ENCODE measurements at places on chromosomes 11 and 22.

DNA sequence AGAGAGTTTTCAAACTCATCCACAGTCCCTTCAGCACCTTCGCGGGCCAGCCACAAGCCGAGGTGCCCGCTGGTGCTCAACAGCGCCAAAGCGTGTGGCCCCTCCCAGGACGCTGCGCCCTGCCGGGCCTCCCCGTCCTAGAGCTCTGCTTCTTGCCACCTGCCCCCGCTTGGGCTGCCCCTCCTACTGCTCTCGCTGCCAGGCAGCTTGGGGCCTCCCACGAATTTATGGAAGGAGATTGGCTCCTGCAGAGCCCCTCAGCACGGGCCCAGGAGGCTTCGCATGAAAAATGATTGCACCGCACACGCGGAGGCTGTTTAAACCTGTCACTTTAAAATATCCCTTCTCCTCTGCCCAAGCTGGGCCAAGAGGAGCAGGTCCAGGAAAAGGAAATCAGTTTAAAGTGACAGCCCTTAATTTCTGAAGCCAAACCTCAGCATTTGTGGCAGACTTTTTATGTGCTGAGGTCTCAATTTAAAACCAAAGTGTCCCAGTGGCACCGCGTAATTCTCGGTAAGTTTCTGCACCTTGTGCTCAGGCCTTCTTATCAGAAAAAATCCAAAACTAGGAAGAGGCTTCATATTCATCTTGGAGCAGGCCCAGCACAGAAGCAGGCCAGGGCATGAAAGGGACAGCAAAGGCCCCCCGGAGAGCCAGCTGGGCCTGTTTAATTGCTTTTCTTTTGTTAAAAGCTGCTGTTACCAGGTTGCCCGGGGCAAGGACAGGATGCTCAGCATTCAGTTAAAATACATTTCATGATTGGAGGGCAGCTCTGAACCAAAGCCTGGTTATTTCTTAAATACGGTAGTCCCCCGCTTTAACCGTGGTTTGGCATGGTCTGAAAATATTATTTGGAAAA lies 303.6 kb downstream of the OPCML start:
- no peak for DNase-seq

- DNase-seq: no peak
Observed at GRCh38 chr11:128246810-128247594, 340.4 kb downstream of the ETS1 start.

DNA sequence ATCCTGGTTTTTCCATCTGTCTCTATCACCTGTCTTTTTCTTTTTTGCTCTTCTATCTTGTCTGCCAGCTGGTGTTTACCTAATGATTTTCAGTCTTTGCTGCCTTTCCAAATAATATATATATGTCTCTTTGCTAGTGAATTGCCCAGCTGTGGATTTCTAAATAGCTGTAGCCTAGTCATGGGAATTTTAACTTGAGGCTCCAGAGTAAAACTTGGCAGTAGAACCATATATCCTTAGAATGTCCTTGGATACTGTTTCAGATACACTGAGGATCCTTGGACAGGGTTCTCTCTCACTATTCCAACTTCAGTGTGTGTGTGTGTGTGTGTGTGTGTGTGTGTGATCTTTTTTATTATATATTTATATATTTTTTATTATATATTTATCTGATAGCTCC lies 2285.3 kb downstream of the LRRC4C start:
- no peak for DNase-seq

GRCh38 chr11:11970556-11970955 lies 37.9 kb downstream of the DKK3 start:
- no peak for DNase-seq

DNA sequence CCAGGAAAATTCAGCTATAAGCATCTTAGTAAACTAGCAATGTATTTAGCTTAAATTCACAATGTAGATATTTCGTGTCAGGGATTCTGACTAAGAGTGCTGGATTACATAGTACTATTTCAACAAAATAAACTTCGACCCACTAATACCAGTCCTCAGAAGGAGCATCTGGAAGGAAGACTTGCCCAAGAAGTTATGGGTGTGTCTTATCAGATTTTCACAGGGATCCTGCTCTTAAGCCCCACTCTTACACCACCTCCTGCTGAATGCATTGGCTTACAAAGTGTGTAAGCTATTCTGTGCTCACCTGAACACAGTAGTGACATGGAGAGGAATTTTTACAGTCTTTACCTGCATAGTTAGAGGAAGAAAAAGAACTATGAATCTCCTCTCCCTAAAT lies 35.4 kb upstream of the ANO5 start:
- DNase-seq: no peak

DNA sequence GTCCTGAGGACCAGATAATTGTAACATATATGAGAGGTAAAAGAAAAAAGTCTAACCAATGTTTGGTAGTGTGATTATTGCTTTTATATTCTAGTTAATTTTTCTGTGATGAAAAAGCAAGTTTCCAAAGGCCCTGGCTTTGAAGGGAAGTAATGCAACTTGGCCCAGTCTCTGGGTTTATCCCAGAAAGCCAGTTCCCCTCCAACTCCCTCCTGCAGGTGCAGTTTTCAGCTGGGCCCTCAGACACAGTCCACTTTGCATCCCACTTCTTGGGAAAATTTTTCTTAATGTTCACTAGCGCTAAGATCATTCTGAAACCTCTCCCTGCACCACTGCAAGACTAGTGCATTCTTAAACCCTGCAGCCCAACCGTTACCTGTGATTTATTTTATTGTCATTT lies 586.8 kb downstream of the NTM start:
- DNase-seq: no peak

- no peak for DNase-seq
Observed at GRCh38 chr11:76676636-76677457, 6.3 kb upstream of the LRRC32 start.

DNA sequence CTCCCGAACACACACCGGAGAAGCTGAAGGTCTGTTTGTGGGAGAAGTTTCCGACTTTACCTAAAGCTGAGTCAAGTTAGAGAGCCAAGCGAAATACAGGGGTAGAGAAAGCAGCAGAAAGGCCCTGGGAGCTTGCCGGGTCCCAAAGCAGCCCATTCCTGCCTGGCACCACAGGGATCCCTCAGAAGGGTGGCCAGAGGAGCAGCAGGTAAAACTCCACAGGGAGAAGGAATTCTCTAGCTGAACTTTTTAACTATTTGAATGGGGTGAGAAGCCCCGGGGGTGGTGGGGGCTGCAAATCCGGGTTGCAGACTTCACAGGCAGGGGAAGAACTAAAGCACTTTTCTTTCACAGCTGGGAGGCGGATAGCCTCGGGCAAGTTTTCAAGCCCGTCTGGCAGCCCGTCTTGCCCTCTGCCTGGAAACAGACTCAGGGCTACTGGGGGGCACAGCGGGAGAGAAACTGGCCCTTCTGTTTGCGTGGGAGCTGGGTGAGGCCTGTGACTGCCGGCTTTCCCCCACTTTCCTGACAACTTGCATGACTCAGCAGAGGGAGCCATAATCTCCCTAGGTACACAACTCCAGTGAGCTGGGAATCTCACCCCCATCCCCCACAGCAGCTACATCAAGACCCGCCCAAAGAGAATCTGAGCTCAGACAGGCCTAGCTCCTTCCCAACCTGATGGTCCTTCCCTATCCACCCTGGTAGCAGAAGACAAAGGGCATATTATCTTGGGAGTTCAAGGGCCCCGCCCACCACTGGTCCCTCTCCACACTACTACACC lies 311.0 kb downstream of the SBF2 start:
- DNase-seq: no peak

DNA sequence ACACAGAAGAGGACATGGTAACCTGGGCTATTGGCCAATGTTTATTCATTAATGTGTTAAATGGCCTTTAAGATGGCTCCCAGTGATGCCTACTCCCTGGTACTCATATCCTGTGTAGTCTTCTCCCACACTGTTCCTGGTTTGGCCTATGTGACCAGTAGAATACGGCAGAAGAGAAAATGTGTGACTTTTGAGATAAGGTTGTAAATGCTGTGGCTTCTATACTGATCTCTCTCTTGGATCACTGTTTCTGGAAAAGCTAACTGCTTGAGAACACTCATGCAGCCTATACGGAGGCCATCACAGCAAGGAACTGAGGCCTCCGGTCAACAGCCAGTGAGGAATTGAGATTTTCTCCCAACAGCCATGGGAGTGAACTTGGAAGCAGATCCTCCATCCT lies 24.1 kb downstream of the MAML2 start:
- no peak for DNase-seq

- DNase-seq: no peak
Observed at GRCh38 chr22:17896586-17896985, 122.3 kb upstream of the BID start.

- no peak for DNase-seq
Observed at GRCh38 chr11:82092904-82093303, 640.8 kb downstream of the FAM181B start.

- DNase-seq: no peak
Observed at GRCh38 chr22:22798716-22799115, 88.9 kb upstream of the IGLL5 start.

GRCh38 chr11:81253244-81253643 lies 1480.4 kb downstream of the FAM181B start:
- no peak for DNase-seq

GRCh38 chr11:249062-249461 lies 12.3 kb downstream of the PSMD13 start:
- no peak for DNase-seq

GRCh38 chr11:20881328-20882079 lies 212.1 kb downstream of the NELL1 start:
- no peak for DNase-seq

DNA sequence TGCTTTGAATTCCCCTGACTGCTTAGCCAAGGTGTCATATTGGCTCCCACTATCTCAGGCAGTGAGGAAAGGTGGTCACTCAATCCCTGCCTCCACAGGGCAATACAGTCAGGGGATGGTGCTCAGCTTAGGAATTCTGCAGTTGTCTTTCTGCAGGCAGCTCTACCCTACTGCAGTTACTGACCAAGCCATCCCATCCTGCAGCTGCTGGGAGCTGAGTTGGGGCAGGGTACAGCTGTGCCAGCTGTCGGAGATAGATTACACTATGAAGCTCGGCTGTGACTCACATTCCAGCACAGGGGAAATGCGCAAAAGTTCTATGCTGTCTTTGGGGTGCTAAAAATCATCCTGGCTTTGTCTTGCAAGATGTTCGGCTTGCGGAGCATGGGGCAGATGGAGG lies 4.4 kb upstream of the DAGLA start:
- no peak for DNase-seq

DNA sequence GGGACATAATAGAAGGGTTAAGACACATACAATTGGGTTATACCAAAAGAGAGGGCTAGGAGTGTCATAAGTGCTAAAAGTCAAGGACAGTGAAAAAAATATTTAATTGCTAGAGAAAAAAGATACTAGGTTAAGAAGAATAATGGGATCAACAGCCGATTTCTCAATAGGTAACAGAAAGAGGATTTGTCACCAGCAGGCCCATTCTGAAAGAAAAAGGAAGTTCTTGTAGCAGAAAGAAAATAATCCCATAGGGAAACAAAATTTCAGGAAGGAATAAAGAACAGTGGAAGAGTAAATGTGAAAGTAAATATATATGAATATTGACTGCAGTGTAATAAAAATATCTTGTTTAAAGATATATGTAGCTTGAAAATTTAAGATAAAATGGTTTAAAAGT lies 43.3 kb upstream of the ADORA2A start:
- no peak for DNase-seq

GRCh38 chr22:48837341-48837935 lies 990.2 kb downstream of the BRD1 start:
- no peak for DNase-seq

DNA sequence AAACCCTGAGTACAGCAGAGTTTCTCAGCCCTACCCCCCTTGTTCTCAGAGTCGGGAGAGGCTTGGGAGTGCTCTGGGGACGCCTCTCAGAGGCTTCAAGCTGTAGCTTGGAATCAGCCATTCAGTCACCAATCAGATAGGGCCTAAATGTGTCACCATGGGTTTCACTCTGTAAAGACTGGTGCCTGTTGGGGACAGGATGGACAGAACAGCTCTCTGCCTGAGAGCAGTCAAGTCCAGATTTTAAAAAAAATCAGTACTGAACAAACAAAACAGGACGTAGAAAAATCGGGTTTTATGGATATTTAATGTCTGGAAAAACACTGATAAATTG lies 1.3 kb downstream of the FADD start:
- DNase-seq: no peak

- no peak for DNase-seq
Observed at GRCh38 chr22:48824712-48825651, 1002.7 kb downstream of the BRD1 start.

DNA sequence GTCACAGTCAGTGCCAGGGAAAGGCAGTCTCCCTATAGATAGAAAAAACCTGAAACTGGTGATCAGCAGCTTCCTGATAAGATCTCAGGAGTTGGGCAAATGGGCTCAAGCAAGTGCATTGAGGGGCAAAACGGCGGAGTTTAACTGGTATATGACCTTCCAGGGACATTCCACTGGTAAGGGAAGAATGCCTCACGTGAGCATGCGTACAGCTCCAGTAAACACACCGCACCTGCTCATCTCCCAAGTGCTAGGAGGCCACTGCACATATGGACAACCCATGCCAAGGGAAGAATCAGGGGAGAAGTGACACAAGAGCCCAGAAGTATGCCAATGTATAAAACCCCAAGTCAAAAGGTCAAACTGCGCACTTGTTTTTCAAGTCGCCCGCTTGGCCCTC lies 11.6 kb downstream of the HEPHL1 start:
- no peak for DNase-seq

GRCh38 chr11:6637871-6638270 lies 17.7 kb downstream of the DCHS1 start:
- DNase-seq: no peak

GRCh38 chr11:128400382-128401203 lies 186.8 kb downstream of the ETS1 start:
- DNase-seq: no peak

DNA sequence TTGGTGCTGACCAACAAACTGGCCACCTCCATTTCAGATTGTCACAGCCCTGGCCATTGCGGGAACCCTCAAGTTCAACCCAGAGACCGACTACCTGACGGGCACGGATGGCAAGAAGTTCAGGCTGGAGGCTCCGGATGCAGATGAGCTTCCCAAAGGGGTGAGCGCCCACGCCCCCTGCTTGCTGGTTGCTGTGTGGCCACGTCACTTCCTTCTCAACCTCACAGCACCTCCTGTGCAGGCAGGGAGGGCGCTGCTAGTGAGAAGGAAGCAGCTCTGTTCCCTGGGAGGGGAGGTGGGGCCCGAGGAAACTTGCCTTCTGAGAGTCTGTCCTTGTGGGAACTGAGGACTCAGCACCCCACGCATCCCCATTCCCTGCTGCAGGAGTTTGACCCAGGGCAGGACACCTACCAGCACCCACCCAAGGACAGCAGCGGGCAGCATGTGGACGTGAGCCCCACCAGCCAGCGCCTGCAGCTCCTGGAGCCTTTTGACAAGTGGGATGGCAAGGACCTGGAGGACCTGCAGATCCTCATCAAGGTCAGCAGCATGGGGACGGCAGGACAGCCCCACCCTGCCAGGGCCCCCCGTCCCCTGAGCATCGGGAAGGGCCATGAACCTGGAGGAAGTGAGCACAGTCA lies 19.3 kb downstream of the POLR3H start:
- DNase-seq: no peak

- no peak for DNase-seq
Observed at GRCh38 chr11:88590361-88590760, 252.8 kb upstream of the CTSC start.

- no peak for DNase-seq
Observed at GRCh38 chr11:126793596-126793995, 207.0 kb downstream of the KIRREL3 start.

Data from activated CD4-positive, CD25-positive, alpha-beta regulatory T cell (primary cell).